Natural killer cell treated with Interleukin-12 subunit alpha and Interleukin-12 subunit beta and Interleukin-15 and Interleukin-18, amount 100 ng/mL, for 72 hours (primary cell): ENCODE measurements at places on chromosomes 7 and 10.

DNA sequence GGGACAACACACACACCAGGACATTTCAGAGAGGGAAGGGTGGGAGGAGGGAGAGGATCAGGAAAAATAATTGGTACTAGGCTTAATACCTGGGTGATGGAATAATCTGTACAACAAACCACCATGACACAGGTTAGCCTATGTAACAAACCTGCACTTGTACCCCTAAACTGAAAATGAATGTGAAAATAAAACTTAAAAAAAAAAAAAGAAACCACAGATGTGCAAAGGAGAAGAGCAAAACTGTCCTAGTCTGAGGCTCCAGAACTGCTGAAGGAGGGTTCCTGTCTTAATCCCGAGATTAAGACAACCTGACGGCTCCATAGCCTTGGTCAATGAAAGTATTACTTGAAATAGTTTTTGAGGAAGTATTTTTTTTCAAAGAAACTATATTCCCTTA lies 423.0 kb downstream of the NEBL start:
- peaks cover 14% of the 10 kb centered on the region for H3K4me1 ChIP-seq
- H3K4me3 ChIP-seq: peak overlapping the region; percentile 43
- H3K27ac ChIP-seq: no peak overlapping the region
- no peak for DNase-seq
- no peaks in the 10 kb centered on the region for H3K27me3 ChIP-seq

DNA sequence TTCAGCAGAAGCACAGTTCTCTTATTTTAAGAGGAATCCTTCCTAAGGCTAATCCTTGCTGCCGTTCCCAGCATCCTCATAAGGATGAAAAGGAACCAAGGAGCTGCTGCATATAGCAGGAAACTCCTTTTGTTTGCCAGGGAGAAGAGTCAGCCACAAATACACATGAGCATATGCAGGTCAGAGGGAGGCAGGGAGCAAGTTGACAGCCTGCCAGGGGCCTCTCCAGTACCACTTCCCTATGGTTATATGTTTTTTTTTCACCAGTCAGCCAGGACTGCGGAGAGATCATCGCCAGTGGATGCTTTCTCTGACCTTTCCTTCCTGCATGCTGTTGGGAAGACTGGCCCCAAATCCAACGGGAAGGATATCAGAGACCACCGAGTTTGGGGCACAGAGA lies 39.8 kb downstream of the SLC35B4 start:
- H3K36me3 ChIP-seq: no peaks in the 10 kb centered on the region
- no peak overlapping the region for H3K4me3 ChIP-seq
- no peaks in the 10 kb centered on the region for H3K4me1 ChIP-seq
- peaks cover 27% of the 10 kb centered on the region for H3K27me3 ChIP-seq

DNA sequence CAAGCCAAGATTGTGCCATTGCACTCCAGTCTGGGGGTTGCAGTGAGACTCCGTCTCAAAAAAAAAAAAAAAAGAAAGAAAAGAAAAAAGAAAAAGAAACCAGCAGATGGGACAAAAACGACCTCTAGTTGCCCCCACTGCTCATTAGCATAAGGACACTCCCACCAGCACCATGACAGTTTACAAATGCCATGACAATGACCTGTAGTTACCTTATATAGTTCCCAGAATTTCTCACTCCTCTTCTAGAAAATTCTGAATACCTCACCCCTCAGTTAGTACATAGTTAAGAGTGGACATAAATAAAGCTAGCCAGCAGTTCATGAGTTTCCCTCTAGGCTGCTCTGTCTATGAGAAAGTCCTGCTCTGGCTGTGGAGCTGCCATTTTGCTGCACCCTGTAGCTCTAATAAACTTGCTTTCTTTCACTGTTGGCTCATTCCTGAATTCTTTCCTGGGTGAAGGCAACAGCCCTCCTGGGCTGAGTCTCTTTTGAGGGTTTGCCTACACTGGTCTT lies 276.8 kb upstream of the AKR1E2 start:
- peaks cover 22% of the 10 kb centered on the region for H3K27me3 ChIP-seq
- DNase-seq: no peak
- no peak overlapping the region for H3K27ac ChIP-seq
- peaks cover 3% of the 10 kb centered on the region for H3K4me1 ChIP-seq
- H3K4me3 ChIP-seq: no peak overlapping the region
- no peaks in the 10 kb centered on the region for H3K36me3 ChIP-seq

DNA sequence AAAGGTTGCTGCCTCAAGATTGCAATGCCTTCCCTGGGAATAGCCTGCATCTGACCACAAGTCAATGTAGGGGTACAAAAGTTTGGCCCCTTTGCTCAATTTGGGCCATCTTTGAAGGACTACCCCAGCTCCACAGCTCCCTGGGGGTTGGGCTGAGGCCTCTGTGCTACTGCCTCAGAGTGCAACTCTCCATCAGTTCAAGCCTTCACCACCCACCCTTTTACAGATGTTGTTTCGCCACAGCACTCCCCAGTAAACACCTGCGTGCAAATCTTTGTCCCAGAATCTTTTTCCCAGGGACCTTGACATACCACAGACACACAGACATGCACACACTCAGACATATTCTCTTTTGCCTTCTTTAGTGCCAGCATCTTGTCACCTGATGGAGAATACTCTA lies 66.0 kb upstream of the ANKRD1 start:
- no peak for DNase-seq
- H3K36me3 ChIP-seq: no peaks in the 10 kb centered on the region
- no peak overlapping the region for H3K4me3 ChIP-seq
- no peak overlapping the region for H3K27ac ChIP-seq
- H3K4me1 ChIP-seq: no peaks in the 10 kb centered on the region

- no peak overlapping the region for H3K4me3 ChIP-seq
- no peaks in the 10 kb centered on the region for H3K27me3 ChIP-seq
- H3K4me1 ChIP-seq: peaks cover 6% of the 10 kb centered on the region
- H3K36me3 ChIP-seq: peaks cover 7% of the 10 kb centered on the region
- no peak overlapping the region for H3K27ac ChIP-seq
These were observed 35.0 kb downstream of the LHPP start for GRCh38 chr10:124496620-124497019.

DNA sequence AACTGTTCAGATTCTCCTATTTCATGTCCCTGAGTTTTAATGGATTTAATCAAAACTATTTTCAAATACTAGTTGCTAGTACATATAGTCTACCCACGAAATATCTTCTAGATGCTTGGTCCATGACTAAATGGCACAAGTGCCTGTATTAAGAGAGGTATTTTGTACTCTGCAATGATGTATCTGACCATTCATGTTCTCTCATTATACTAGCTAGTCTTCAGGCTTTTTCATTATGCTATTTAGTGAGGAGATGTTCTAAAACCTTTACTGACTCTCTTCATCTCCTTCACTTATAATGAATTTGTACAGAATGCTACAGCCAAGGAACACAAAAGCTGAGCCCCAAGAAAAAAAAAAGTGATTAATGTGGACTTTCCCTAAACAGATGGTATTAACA lies 222.5 kb downstream of the AHR start:
- H3K4me3 ChIP-seq: no peak overlapping the region
- no peak overlapping the region for H3K27ac ChIP-seq
- H3K4me1 ChIP-seq: no peaks in the 10 kb centered on the region
- H3K27me3 ChIP-seq: no peaks in the 10 kb centered on the region
- H3K36me3 ChIP-seq: no peaks in the 10 kb centered on the region
- no peak for DNase-seq

- no peak overlapping the region for H3K4me3 ChIP-seq
- no peak for DNase-seq
- H3K27ac ChIP-seq: no peak overlapping the region
- H3K27me3 ChIP-seq: no peaks in the 10 kb centered on the region
- no peaks in the 10 kb centered on the region for H3K4me1 ChIP-seq
These were observed 36.8 kb downstream of the THSD7A start for GRCh38 chr7:11795231-11795630.

DNA sequence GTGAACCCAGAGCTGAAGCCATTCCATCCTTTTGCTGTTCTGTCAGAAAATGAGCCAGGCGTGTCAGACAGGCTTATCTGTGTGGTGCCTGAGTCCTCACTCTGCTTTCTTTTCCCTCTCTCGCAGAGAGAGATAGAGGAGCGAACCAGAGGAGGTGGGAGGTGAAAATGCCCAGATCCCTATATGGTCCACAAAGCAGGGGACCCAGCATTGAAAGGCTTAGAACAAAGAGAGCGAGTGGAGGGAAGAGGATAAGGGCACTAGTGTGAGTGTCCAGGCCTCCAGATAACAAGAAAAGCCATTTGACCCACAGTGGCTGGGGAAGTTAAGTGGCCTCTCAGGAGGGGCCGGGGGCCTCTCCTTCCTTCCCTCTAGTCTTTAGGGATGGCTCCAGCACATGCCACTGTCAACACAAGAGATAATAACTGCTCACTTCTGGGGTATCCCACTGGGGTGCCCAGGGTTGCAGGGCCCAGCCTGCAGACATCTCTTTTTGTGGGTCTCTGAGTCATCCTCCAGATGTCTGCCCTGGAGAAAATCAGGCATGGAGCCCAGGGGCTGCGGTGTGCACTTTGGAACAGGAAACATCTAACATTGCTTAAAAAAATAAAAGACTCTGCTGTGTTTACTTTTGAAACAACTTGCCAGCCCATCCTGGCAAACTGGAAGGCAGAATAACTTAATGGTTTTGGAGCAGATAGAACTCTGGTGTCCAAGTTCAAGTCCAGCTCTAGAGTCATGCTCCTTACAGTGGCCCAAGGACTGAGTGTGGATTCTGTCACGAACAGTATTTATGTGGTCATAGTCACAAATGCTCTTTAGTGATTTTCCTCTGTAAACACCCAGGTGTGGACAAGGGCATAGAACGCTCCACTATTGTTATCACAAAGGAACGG lies 189.5 kb downstream of the CXCL12 start:
- no peak overlapping the region for H3K27ac ChIP-seq
- no peaks in the 10 kb centered on the region for H3K36me3 ChIP-seq
- DNase-seq: no peak
- H3K4me3 ChIP-seq: no peak overlapping the region
- H3K4me1 ChIP-seq: no peaks in the 10 kb centered on the region

DNA sequence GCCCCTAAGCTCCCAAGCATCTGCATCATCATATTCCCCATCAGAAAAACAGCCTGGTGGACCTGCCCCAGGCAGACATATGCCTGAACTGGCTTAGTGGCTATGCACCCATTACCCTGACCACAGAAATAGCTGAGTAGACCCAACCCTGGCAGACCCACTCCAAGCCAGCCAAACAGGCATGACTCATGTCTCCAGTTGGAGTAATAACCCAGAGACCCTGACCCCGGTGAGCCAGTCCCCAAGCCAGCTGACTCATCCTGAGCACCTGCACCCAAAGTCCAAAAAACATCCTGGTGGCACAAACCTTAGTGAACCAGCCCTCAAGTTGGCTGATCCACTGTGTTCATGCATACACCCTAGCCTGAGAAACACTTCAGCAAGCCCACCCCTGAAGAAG lies 555.9 kb downstream of the GRID1 start:
- no peak for DNase-seq
- no peaks in the 10 kb centered on the region for H3K27me3 ChIP-seq
- no peaks in the 10 kb centered on the region for H3K4me1 ChIP-seq
- H3K4me3 ChIP-seq: no peak overlapping the region

DNA sequence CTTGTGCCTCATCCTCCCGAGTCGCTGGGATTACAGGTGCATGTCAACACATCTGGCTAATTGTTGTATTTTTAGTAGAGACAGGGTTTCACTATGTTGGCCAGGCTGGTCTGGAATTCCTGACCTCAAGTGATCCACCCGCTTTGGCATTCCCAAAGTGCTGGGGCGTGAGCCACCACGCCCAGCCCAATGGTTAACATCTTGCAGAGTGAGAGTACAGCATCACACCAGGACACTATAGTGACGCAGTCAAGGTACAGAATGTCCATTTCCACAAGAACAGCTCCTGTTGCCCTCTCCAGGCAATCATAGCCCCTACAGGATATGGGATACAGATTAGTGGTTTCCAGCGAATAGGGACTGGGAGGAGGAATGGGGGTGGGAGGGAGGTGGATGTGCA lies 34.0 kb downstream of the MYO1G start:
- H3K4me3 ChIP-seq: no peak overlapping the region
- DNase-seq: no peak
- H3K27ac ChIP-seq: no peak overlapping the region
- H3K36me3 ChIP-seq: no peaks in the 10 kb centered on the region
